ENCODE measurements at places on chromosomes 6 and 20. TPM values are rescaled to one million over a fixed set of nuclear protein-coding genes. Genes with fewer than 3 reads are reported as not detected.

RGS17 gene
- polyA plus RNA-seq = not detected

GRCh38 chr20:17628101-17628841 is 53.8 kb downstream of the RRBP1 start:
- DNase-seq = no peak

GRCh38 chr6:31614075-31614619 is 887 bp upstream of the AIF1 start:
- DNase-seq = no peak

DNA sequence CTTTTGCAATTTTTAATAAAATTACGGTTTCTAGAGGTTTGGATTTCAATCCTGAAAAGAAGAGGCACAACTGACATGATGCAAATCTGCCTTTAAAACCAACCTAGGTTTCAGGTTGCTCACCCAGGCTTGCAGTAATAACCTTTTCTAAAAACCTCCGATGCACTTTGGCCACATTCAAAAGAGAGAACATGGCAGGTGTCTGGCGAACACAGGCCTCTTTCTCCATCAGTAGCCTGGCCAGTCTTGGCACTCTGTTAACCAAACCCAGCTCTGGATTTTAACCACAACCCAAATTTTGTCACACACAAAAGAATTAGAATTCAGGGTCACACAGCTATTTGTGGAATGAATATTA is 55.8 kb upstream of the MAFB start:
- DNase-seq = no peak

GRCh38 chr6:63610944-63611343 is 24.7 kb upstream of the PHF3 start:
- DNase-seq = no peak

SPATS1 gene
- not detected for polyA plus RNA-seq

CAPN11 gene
- polyA plus RNA-seq = not detected

DNA sequence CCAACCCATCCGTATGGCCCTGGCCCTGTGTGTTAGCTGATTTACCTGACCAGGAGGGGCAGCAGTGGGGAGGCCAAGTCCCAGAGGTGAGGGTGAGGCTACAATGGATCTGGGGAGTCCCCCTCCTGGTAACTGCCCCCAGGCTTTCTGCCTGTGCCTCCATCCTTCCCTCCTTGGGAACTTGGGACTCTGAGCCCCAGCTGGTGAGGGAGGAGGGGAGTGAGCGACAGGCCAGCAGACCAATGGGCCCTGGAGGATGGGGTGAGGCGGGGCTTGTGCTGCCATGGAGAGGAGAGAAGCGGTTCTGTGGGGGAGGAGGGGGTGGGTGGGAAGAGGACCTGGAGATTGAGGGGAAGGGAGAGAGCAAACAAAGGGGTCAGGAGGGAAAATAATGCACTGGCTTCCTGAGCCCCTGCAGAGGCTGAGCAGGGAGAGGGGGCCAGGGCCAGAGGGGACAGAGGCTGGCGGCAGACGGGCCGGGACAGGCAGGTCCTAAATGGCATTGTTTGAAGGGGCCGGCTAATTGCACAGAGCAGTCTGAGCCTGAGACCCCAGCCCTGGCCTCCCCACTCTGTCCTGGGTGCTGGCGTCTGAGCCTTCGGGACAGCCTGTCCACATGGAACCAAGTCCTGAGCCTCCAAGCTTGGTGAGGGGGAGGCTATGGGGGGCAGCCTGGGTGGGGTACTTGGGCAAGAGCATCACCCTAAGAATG is 17.5 kb downstream of the DNMT3B start:
- no peak for DNase-seq

DNA sequence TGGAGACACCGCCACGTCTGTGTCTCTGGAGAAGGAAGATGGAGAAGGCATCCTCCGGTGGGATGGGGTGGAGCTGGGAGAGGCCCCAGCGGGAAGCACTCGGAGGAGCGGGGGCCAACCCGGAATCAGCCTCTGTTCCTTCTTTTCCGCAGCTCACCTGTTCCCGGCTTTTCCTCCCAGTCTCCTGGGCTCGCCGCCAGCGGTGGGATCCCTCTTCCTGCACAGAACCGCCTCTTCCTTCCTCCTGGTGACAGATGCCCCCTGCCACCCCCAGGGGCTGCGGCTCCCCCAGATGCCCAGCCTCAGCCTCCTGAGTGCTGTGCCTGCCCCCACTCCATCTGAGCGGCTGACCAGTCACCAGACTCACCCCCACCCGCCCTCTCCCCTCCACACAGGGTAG is 23.3 kb downstream of the RAMACL start:
- no peak for DNase-seq

DNA sequence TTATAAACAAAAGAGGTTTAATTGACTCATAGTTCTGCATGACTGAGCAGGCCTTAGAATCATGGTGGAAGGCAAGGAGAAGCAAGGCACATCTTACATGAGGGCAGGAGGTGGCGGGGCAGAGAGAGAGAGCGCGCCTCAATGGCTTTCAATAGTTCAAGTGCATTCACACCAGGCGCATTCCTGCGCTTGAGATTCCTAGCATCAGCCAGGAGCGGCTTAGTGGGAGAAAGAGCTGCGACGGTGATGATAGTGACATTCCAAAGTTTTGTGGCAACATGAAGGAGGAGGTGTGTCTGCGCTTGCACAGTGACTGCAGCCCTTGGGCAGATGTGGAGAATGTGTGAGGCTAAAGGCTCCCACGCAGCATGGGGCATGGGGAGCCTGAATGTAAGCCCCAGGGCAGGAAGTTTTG is 25.0 kb upstream of the EMILIN3 start:
- DNase-seq = no peak

GRCh38 chr6:19538096-19538495 is 299.1 kb upstream of the ID4 start:
- no peak for DNase-seq

Data from naive B cell (primary cell).